ENCODE measurements at places on chromosomes 7 and 10. TPM values are rescaled to one million over a fixed set of nuclear protein-coding genes. Genes with fewer than 3 reads are reported as not detected.

DNA sequence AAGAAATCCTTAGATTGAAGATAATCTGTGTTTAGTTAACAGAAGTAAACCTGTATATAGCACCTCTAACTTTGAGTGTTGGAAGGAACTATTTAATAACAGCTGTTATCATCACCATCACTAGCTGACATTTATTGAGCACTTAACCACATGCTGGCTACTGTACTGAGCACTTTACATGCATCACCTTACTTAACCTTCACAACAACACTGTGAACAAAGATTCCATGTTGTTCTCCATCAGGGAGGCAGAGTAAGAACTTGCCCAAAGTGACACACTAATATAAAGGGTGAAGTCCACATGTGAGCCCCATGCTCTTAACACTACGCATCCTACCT lies 182.2 kb downstream of the ST7 start:
- DNase-seq, result no peak

- DNase-seq, result no peak
Measured at GRCh38 chr7:158655931-158656441, 48.6 kb downstream of the NCAPG2 start.

DNA sequence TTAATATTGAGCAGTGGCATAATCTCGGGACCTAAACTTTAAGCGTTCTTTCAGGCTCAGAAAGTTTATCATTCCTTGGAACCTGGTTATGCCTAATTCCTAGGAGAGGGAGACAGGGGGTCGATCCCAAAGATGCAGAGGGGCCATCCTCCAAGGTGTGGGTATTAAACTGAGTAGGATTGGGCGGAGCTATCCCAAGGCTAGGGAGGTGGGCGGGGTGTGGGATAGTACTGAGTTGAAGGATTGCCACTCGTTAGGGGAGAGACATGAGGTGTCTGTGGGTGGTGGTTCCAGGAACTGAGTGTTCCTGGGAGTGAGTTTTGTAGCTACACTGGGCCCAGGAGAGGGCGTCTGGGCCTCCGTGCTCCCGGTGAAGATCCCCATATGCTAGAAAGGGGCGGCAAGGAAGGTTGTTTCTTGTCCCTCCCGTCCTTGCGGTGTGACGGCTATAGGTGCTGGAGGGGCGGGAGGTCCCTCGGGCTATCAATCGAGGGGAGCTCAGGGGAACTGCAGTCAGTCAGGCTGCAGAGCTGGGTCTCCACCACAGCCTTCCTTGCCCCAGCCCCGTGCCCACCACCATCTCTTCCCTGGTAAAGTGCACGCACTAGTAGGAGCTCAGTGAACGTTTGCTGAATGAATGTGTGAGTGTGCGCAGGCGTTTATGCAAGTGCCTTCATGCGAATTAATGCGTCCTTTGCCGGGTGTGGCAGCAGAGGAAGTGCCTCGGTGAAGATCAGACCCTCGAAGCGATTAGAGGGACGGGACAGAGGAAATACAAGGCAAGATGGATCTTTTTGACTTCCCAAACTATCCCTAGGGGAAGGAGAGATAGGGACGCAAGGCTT lies 3.0 kb upstream of the HMX2 start:
- no peak for DNase-seq

GRCh38 chr10:110355141-110355831 lies 50.6 kb upstream of the SMNDC1 start:
- peak; percentile 78 for DNase-seq

RSPH10B gene
- total RNA-seq, result 0.29 TPM
